ENCODE measurements at places on chromosomes 2 and 18. TPM values are rescaled to one million over a fixed set of nuclear protein-coding genes. Genes with fewer than 3 reads are reported as not detected.
A peak's percentile ranks its signal among the peaks of the same experiment; 100 is the strongest.

DNA sequence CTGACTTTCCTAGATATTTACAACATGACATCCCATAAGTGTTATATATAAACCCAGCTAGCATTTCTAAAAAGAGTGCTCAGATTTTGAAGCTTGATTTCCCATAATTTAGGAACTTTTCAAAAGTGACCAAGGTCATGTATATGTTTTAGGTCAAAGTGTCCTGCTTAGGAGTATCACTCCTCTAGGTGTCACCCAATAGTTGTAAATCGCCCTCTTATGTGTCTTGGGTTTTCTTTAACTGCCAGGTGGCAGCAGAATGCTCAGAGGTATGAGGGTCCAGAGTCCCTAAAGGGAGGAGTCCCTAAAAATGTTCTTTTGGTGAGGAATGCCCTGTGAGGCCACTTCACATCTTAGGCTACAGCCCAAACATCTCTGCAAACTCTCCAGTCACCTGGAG lies 358.3 kb downstream of the CELF4 start:
- no peak for DNase-seq

- DNase-seq = no peak
Measured at GRCh38 chr2:47028171-47028570, 112.6 kb upstream of the MCFD2 start.

DNA sequence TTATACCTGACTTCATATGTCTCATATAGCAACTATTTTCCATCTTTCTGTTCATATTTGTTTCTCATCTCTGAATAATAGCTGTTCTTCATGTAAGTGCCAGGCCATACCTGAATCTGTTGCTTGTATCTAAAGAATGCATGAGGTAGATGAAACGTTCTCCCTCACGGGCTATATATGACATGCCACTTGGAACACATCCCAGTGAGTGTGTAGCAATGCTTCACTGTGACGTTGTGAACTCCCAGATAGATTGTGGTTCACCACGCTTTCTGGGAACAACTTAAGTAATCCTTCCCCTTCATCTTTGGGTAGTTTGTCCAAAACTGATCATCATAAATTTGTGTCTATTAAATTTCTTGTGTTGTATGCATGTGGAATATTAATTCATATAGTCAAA lies 60.1 kb downstream of the RDH14 start:
- no peak for DNase-seq

- no peak for DNase-seq
Measured at GRCh38 chr2:83067947-83068346, 1391.1 kb downstream of the SUCLG1 start.

DNA sequence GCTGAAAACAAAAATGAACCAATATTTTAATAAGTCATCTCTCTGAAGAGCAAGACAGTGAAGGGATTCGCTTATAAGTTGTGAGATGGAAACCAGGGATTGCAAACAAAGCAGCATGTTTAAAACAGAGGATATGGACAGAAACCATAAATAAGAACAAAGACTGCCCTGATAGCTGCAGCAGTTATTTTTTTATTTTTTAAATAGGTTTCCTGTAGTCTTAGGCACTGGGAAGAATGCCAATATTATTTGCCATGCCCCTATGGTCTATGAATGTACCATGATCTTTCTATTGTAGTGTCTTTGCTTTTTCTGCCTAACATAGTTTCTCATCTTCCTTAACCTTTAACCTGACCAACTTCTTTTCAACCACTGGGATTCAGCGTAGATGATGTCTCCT lies 1334.0 kb upstream of the NRXN1 start:
- no peak for DNase-seq

Gene ZAP70
- 40.8 TPM for total RNA-seq

Gene PCARE
- total RNA-seq = not detected

DNA sequence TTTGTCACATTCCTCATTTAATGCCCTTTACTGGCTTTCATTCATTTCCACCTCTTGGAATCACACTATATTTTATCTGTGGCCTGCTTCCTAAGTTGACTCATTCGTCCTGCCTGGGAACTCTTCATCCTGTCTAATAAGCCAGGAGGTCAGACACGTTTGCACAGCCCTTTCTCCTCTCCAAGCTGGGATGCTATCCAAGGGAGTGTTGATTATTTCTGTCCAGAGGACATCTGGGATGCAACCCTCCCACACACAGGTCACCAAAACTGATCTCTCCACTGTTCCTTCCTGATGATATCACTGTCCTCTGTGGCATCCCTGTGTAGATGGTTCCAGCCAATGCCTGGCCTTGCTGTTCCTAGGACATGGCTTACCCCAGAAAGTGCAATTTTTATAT lies 79.8 kb upstream of the NOSTRIN start:
- DNase-seq = no peak

GRCh38 chr2:238763471-238763995 lies 84.4 kb upstream of the TWIST2 start:
- no peak for DNase-seq

DNA sequence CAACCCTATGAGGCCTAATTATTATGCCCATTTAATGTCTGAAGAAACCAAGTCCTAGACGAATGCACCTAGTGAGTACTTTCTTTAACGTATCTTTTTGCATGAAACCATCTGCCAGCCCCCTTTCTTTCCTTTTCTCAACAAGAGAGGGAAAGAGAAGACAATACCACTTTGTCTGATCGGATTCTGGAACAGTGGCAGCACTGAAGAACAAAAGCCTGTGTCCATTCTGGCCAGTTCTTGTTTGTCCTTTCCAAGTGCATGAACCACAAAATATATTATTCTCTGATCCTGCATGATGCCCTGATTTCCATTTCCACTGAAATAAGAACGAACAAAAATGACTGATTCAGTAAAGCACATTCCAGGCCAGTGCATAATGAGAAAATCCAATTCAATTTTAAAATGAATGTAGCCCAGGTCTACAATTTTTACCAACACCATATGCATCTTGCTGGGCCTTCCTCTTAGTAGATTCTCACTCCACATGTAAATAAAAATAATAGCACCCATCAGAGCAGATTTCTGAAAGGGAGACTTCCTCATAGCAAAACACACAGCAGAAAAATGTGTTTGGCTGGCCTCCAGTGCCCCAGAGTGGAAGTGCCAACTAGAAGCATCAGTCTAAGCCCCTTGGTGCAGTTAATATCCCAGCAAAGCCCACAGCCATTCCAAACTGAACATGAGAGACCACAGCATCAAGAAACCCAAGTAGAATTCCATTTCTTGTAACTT lies 422.6 kb upstream of the ID2 start:
- DNase-seq = no peak

DNA sequence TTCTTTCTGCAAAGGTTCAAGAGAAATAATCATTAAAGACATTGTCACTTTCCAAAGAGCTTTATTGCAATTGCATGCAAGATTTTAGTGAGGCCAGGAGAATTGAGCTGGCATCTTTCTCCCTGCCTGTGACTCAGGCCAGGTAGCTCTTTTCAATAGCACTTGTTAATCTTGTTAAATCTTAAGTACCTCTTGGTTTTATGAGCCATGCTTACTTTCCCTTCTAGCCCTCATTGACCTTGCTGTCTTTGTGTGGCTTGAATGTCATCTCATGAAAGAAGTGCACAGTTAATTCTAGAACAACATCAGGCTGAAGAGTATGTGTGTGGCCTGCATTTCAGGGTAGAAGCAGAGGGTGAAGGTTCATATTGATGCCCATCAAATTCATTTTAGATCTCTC lies 14.8 kb upstream of the LGALSL start:
- DNase-seq = no peak

- DNase-seq = peak; percentile 61
Measured at GRCh38 chr2:206084870-206085741, 868 bp downstream of the INO80D start.

DNA sequence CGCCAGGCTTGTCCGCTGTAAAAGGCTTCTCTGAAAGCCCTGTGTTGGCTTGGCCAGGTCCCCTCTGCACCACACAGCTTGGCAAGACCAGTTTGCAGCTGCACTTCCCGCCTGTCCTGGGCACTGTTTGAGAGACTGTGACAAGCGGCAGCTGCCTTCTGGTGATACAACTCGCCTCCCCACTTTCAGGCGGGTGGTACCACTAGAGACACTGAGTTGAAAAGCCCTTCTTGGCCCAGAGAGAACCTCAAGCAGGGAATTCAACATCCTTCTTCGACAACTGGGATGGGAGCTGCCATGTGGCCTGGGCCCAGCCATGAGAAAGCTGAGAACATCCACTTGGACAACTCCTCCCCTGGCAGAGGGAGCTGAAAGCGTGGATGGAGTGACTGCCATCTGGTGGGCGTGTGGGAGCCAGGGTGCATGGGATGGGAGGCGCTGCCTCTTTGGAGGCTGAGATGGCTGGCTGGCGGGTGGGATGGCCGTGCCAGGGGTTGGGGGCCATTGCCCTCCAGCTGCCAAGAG lies 125.5 kb upstream of the REV1 start:
- DNase-seq = no peak

GRCh38 chr2:39881948-39882347 lies 102.9 kb upstream of the THUMPD2 start:
- DNase-seq = no peak

- DNase-seq = no peak
Measured at GRCh38 chr2:231554748-231555545, 24.7 kb upstream of the NMUR1 start.

Gene C1QL2
- not detected for total RNA-seq

Gene TRIM43
- total RNA-seq = not detected

DNA sequence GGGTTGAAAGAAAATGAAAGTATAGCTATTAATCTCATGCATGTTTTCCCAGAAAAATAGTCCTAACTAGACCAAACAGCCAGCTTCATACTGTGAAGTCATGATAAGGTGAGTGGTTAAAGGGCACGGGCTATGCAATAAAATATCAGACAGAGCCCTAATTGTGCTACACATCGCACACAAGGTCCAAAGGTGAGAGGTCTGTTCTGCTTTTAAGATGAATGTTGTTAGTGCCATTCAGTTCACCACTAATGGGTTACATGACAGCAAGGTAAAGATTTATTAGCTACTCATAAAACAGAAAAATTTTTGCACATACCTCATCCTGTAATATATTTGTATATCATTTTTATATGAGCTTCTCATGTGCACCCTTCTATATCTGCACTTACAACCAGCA lies 105.0 kb upstream of the STK17B start:
- DNase-seq = peak; percentile 30

DNA sequence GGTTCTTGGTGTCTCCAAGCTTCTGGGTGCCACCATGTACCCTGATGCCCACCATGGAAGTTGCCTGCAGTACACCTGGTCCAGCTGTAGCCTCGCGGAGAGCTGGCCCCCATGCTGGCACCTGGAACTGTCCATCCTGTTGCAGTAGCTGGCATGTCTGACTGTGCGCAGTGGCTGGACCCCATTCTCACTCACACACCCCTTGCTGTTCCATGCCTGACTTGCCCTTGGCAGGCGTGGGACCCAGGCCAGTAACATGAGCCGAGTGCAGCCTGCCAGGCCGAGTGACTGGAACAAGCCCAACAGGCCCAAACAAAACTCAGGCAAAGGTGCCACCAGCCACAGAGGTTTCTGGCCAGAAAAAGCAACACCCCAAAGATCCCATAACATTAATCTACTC lies 73.8 kb downstream of the NEURL3 start:
- no peak for DNase-seq

DNA sequence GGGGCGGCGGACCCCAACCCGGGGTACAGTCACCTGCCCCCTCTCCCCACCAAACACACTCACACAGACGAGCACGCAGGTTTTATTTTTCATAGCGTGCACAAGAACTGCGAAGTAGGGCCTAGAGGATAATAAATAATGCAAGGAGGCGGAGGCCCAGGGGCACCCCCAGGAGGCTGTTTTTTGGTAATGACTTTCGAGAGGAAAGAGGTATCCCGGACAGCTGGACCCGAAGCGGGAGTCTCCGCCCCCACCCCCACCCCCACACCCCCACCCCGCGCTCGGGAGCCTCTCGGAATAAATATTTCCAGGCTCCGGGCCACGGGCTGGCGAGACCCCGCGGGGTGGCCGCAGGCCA lies 3.4 kb downstream of the CYP26B1 start:
- DNase-seq = no peak

Gene GATA6
- not detected for total RNA-seq

GRCh38 chr2:86068136-86068588 lies 37.5 kb downstream of the POLR1A start:
- peak; percentile 51 for DNase-seq

Gene GNLY
- total RNA-seq = not detected

- no peak for DNase-seq
Measured at GRCh38 chr18:49907346-49907929, 94.1 kb upstream of the ACAA2 start.

GRCh38 chr2:142937347-142937746 lies 59.9 kb downstream of the KYNU start:
- DNase-seq = no peak

DNA sequence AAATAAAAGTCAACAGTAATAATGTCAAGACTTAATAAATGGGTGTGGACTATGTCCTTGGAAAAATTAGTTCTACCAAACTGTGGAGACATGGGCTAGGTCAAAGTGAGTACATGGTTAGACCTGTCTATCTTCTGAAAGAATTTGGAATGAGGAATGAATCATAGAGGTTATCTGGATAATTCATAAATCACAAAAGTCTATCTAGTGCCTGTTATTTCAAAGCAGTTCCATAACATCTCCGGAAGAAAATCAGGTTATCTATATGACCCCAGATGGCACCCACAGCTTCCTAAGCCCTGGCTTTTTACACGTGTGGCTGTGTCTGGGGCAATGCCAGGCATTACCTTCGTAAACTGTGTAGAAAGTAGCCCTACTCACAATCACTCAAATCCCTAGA lies 272.0 kb downstream of the ETAA1 start:
- DNase-seq = no peak

DNA sequence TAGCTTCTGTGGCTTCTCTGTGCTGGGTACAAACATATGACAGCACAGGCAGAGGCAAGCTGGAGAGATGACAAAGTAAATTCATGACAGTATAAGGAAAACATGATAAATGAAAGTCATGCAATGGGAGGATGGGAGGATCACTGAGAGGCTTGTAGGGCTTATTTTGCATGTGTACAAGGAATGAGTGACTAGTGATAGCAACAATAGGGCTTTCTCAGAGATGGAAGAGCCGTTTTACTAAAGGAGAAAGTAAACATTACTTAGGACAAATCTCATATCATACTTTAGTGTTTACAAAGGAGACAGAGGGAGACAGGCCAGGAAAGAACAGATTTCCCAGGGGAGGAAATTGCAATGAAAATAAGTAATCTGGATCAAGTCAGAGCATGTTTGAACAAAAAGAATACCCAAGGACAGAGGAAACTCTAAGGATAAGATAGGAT lies 82.5 kb upstream of the RBMS1 start:
- no peak for DNase-seq

DNA sequence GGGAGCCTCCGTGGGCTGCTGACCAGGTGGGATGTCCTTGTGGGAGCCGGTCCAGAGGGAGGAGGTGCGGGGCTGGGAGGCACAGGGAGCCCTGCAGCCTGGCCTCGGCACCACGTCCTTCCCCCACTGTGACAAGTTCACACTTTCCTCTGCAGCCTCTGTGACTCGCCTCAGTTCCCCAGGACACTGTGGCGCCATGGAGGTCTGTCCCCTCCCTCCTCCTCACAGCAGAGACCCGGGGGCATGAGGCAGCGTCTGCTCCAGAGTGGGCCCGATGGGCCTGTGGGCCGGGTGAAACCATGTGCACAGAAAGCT lies 27.3 kb upstream of the KCNG2 start:
- DNase-seq = no peak

Gene KCNG3
- 0.08 TPM for total RNA-seq

Measured in OCI-LY7 (cell line).